T-helper 2 cell treated with Interferon-gamma antibody and Interleukin-4, amounts not matched to agents 5 μg/mL and 100 μg/mL, for 36 hours (primary cell): ENCODE measurements at places on chromosomes 6 and 20.
A peak's percentile ranks its signal among the peaks of the same experiment; 100 is the strongest.

DNA sequence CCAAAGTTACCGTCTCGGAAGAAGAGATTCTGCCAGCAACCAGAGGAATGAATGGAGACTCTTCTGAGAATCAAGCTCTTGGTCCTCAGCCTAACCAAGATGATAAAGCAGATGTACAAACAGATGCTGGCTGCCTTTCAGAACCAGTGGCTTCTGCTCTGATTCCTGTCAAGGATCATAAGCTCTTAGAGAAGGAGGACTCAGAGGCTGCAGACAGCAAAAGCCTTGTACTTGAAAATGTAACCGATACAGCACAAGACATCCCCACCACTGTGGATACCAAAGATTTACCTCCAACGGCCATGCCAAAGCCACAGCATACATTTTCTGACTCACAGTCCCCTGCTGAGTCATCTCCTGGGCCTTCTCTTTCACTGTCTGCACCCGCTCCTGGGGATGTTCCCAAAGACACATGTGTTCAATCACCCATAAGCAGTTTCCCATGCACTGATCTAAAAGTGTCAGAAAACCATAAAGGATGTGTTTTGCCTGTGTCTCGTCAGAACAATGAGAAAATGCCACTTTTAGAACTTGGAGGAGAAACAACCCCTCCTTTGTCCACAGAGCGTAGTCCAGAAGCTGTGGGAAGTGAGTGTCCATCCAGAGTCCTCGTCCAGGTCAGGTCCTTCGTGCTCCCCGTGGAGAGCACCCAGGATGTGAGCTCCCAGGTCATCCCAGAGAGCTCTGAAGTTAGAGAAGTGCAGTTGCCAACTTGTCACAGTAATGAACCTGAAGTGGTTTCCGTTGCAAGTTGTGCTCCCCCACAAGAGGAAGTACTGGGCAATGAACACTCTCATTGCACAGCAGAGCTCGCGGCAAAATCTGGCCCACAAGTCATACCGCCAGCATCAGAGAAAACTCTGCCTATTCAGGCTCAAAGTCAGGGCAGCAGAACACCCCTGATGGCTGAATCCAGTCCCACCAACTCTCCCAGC is 109.6 kb downstream of the RTN4IP1 start:
- no peaks in the 10 kb centered on the region for H3K27me3 ChIP-seq
- peaks cover 58% of the 10 kb centered on the region for H3K4me1 ChIP-seq
- DNase-seq: peak; percentile 87
- H3K36me3 ChIP-seq: peaks cover 20% of the 10 kb centered on the region
- H3K27ac ChIP-seq: peak overlapping the region; percentile 98
- H3K4me3 ChIP-seq: peak overlapping the region; percentile 91

DNA sequence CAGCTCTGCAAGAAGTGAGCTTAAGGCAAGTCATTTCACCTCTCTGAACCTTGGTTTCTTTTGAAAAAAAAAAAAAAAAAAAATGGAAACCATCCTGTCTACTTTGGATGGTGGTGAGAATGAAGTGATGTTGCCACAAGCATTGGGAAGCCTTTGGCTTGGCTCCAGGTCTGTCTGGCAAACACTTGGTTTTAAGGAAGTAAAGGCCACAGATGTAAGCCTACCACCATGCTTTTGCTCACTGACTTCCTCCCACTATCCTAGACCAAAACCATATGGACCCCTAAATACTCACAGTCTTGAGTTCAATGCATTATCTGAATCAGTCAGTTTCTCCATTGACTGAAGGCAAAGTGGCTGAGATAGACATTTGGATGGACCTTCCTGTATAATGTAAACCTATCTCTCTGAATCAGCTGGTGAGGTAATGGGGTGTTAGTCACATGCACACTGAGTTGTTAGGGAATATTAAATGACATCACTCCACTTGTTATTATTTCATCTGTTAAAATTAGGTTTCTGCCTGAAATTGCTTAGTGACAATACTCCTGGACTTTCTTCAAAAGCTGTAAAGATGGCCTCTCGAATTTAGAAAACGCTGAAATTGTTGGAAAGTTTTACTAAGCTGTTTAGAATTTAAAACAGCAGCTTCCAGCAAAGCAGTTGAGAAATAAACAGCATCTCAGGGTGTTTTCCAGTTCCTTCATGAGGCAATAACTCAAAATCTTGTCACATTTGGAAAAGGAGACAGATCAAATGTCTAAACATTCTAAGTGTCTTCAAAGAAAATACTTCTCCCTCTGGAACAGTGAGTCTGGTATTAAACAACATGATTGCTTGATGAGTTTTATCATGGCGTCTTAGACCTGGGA is 833.5 kb downstream of the DHX35 start:
- H3K27me3 ChIP-seq: no peaks in the 10 kb centered on the region
- no peaks in the 10 kb centered on the region for H3K4me1 ChIP-seq
- no peak overlapping the region for H3K4me3 ChIP-seq
- no peak for DNase-seq
- no peak overlapping the region for H3K27ac ChIP-seq

GRCh38 chr20:6651016-6651415 is 116.5 kb upstream of the BMP2 start:
- no peak overlapping the region for H3K4me3 ChIP-seq
- no peak for DNase-seq
- no peaks in the 10 kb centered on the region for H3K4me1 ChIP-seq
- no peak overlapping the region for H3K27ac ChIP-seq

DNA sequence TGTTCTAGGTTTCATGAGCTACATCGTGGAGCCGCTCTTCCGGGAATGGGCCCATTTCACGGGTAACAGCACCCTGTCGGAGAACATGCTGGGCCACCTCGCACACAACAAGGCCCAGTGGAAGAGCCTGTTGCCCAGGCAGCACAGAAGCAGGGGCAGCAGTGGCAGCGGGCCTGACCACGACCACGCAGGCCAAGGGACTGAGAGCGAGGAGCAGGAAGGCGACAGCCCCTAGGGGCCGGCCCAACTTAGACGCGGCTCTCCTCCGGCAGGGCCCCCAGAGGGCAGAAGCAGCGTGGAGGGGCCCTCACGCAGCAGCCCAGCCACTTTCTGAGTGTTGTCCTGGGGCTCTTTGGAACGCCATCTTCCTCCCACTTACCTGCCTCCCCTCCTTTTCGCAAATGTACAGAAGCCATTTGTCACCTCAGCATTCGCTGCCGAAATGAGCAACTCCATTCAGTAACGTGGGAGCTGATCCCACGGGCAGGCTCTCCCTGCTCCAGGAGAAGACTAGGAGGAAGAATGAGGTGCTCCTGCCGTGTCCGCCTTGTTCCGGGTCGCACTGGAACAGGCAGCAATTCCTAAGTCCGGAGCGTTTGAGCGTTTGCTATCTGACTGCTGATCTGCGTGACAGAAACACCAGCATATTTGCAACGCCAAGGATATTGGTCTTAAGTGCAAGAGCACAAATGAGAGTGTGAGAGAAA is 58.4 kb downstream of the MTFR2 start:
- no peak overlapping the region for H3K4me3 ChIP-seq
- H3K36me3 ChIP-seq: peaks cover 20% of the 10 kb centered on the region
- no peaks in the 10 kb centered on the region for H3K27me3 ChIP-seq
- H3K4me1 ChIP-seq: no peaks in the 10 kb centered on the region

- no peaks in the 10 kb centered on the region for H3K4me1 ChIP-seq
- H3K4me3 ChIP-seq: no peak overlapping the region
- no peaks in the 10 kb centered on the region for H3K36me3 ChIP-seq
- peaks cover 10% of the 10 kb centered on the region for H3K27me3 ChIP-seq
- no peak overlapping the region for H3K27ac ChIP-seq
These were observed 208.0 kb upstream of the KCNQ5 start for GRCh38 chr6:72413884-72414283.

GRCh38 chr6:170003027-170003426 is 251.6 kb downstream of the ERMARD start:
- H3K36me3 ChIP-seq: no peaks in the 10 kb centered on the region
- H3K4me1 ChIP-seq: peaks cover under 1% of the 10 kb centered on the region
- no peaks in the 10 kb centered on the region for H3K27me3 ChIP-seq
- H3K4me3 ChIP-seq: no peak overlapping the region
- DNase-seq: no peak

DNA sequence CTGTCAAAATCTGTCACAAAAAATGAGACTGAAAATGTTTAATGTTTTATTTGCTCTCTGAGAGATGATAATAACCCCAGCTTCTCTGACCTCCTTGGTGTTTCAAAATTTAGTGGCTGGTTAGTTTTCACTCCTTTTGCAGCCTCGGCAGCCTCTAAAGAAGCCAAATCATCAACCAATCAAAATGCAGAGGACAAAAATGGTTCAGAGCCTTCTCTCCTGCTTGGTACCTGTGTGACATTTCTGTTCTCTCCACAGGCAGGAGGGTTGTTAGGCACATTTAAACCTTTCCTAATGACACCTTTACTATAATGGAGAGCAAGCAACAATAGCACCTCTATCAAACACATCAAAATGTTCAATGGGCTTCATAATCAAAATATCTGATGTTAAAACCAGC is 375.5 kb downstream of the HACE1 start:
- H3K27ac ChIP-seq: no peak overlapping the region
- no peaks in the 10 kb centered on the region for H3K27me3 ChIP-seq
- H3K36me3 ChIP-seq: no peaks in the 10 kb centered on the region
- no peak overlapping the region for H3K4me3 ChIP-seq
- H3K4me1 ChIP-seq: no peaks in the 10 kb centered on the region

GRCh38 chr6:118890997-118891790 is 2.8 kb upstream of the ASF1A start:
- peaks cover 40% of the 10 kb centered on the region for H3K4me1 ChIP-seq
- H3K27ac ChIP-seq: peak overlapping the region; percentile 98
- no peak for DNase-seq
- peak overlapping the region; percentile 89 for H3K4me3 ChIP-seq
- H3K36me3 ChIP-seq: peaks cover 23% of the 10 kb centered on the region
- H3K27me3 ChIP-seq: no peaks in the 10 kb centered on the region

DNA sequence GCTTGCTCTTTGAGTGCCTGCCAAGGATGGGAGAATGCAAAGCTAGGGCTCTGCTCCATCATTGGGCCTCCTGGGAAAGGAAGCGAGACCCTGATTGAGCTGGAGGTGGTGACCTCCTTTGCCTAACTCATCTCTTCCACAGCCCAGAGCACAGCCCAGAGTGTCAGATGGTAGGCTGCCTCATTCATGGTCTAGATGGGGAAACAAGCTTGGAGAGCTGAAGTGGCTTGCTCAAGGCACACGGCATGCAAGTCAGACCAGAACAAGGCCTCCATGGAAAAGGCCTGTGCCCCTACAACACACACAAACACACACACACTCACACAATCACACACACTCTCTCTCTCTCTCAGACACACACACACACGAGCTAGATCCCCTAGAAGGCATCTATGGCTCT is 17.5 kb downstream of the TGM3 start:
- no peak overlapping the region for H3K27ac ChIP-seq
- DNase-seq: no peak
- H3K4me1 ChIP-seq: no peaks in the 10 kb centered on the region
- H3K4me3 ChIP-seq: no peak overlapping the region
- H3K27me3 ChIP-seq: peaks cover 2% of the 10 kb centered on the region

GRCh38 chr6:159440349-159440748 is 252.7 kb downstream of the SOD2 start:
- peaks cover 5% of the 10 kb centered on the region for H3K27me3 ChIP-seq
- H3K4me3 ChIP-seq: no peak overlapping the region
- no peaks in the 10 kb centered on the region for H3K4me1 ChIP-seq
- no peaks in the 10 kb centered on the region for H3K36me3 ChIP-seq

GRCh38 chr6:4364172-4364571 is 228.8 kb upstream of the ECI2 start:
- H3K36me3 ChIP-seq: no peaks in the 10 kb centered on the region
- no peak overlapping the region for H3K27ac ChIP-seq
- H3K27me3 ChIP-seq: peaks cover 1% of the 10 kb centered on the region

GRCh38 chr6:126181173-126181741 is 158.7 kb upstream of the CENPW start:
- H3K4me1 ChIP-seq: peaks cover 2% of the 10 kb centered on the region
- DNase-seq: no peak
- H3K27me3 ChIP-seq: no peaks in the 10 kb centered on the region

DNA sequence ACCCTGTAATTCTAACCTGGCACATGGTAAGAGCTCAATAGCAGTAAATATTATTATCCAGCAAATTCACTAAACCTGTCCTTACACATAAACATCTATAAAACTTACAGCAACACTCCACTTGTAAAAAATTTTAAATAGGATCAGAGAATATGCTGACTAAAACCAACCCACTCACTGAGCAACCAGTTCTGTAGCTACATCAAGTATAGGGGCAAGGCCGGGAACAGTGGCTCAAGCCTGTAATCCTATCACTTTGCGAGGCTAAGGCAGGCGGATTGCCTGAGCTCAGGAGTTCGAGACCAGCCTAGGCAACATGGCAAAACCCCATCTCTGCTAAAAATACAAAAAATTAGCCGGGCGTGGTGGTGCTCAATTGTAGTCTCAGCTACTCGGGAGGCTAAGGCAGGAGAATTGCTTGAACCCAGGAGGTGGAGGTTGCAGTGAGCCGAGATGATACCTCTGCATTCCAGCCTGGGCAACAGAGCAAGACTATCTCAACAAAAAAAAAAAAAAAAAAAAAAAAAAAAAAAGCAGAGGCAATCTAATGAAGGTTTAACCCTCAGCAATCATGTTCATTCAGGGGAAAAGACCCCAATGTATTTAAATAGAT is 6.8 kb downstream of the STAU1 start:
- peaks cover 53% of the 10 kb centered on the region for H3K4me1 ChIP-seq
- H3K4me3 ChIP-seq: no peak overlapping the region
- H3K27ac ChIP-seq: no peak overlapping the region
- H3K36me3 ChIP-seq: peaks cover 23% of the 10 kb centered on the region
- no peaks in the 10 kb centered on the region for H3K27me3 ChIP-seq
- DNase-seq: no peak

DNA sequence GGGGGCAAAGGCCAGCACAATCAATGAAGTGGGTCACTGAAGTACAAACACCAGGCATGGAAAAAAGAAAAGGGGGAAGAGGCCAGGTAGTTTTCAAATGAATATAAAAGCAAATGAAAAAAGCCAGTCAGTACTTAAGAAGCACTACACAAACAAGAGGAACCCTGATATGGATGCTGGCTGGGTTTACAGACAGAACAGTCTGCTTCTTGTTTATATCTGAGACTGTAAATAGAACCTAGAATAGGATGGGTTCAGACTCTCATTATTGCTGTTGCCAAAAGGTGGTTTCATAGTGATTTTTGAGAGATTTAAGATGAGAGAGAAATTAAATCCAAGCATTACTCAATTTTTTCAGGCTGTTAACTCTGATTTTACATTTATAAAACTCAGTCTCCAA is 24.1 kb downstream of the USP45 start:
- H3K4me3 ChIP-seq: no peak overlapping the region
- H3K4me1 ChIP-seq: peaks cover 2% of the 10 kb centered on the region
- H3K27me3 ChIP-seq: no peaks in the 10 kb centered on the region
- H3K27ac ChIP-seq: no peak overlapping the region

- H3K27ac ChIP-seq: no peak overlapping the region
- no peaks in the 10 kb centered on the region for H3K36me3 ChIP-seq
- no peak overlapping the region for H3K4me3 ChIP-seq
- H3K27me3 ChIP-seq: no peaks in the 10 kb centered on the region
These were observed 138.3 kb downstream of the FLRT3 start for GRCh38 chr20:14199111-14199510.

- H3K27me3 ChIP-seq: peaks cover 4% of the 10 kb centered on the region
- H3K27ac ChIP-seq: no peak overlapping the region
- DNase-seq: no peak
- H3K4me1 ChIP-seq: peaks cover 16% of the 10 kb centered on the region
These were observed 35.6 kb upstream of the TAGAP start for GRCh38 chr6:159080217-159080976.

- H3K27me3 ChIP-seq: peaks cover 6% of the 10 kb centered on the region
- H3K4me1 ChIP-seq: no peaks in the 10 kb centered on the region
- H3K27ac ChIP-seq: no peak overlapping the region
- DNase-seq: no peak
These were observed 46.9 kb downstream of the DACT2 start for GRCh38 chr6:168272415-168273325.

GRCh38 chr20:8344106-8344505 is 212.0 kb downstream of the PLCB1 start:
- H3K36me3 ChIP-seq: no peaks in the 10 kb centered on the region
- H3K27me3 ChIP-seq: peaks cover 2% of the 10 kb centered on the region
- no peak overlapping the region for H3K4me3 ChIP-seq
